Prostate gland (tissue), 2 donors: ENCODE measurements at places on chromosomes 1 and 21.

- DNase-seq, result no peak
These were observed 41.7 kb downstream of the TMEM53 start for GRCh38 chr1:44632598-44632997.

GRCh38 chr1:247228133-247228532 is 27.7 kb upstream of the VN1R5 start:
- no peak for DNase-seq

GRCh38 chr1:36964830-36965229 is 69.5 kb downstream of the GRIK3 start:
- no peak for DNase-seq

DNA sequence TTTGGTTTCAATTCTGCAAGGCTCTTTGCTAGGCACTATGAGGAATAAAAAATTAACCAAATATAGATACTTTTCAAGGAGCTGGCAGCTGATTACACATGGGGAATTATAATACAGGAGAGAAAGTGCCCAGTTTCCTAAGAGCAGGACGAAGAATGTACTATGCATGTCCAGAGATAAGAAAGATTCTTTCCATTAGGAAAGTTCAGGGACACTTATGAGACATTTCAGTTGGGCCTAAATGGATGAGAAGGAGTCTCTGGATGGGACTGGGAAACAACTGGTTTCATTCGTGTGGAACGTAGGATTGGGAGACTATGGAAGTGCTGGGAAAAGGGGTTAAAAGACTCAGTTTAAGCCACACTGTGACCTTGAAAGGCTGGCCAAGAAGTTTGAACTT is 63.5 kb upstream of the MROH9 start:
- no peak for DNase-seq

GRCh38 chr1:35808450-35809113 is 766 bp downstream of the AGO4 start:
- peak; percentile 26 for DNase-seq

DNA sequence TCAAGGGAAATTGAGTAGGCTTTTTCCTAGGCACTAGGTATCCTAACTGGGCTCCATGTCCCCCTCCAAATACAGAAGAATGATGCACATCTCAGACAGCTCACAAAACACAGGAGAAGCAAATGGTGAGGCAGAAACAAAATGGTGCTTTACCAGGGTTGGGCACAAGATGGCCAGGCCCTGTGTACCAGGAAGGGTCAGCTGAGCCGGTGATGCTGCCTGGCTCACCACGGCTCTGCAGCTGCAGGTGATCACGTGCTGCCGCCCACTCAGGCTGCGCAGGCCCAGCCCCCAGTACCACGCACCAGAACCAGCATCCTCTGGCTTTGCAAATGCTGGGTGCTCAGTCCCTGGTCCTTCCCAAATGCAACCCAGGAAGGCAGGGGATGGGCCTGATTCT is 993 bp upstream of the DSCAM start:
- no peak for DNase-seq

DNA sequence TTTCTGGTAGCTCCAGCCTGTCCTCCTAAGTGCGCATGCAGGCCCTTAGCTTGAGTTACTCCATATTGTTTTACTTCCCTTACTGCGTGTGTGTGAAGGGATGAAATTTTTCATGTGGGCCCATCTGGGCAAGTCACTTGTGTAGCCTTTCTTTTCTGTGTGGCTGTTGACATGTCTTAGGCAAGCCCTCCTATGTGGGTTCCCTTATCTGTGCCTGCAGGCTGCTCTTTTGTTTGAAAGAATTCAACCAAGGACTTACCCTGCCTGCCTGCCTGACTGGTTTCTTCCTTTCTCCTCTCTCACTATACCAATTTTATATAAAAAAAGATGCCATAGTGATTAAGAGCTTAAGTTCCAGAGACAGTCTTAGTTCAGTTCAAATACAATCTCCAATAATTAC is 249.3 kb downstream of the ATG4C start:
- no peak for DNase-seq

DNA sequence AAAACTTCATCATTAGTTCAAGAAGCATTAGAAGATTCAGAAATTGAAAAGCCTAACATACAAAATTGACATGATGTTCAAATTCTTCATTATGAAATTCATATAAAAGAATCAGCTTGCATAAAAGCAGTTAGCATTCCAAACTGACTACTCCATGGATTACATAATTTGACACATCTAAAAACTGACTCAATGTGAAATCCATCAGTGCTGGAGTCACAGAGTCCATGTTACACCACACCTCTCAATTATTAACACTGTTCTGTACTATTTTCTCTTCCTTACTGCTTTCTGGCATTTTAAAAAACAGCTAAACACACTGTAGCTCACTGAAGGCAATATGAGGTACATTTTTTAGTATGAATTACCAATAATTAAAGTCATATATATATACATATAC is 28.0 kb downstream of the ARHGAP29 start:
- no peak for DNase-seq

DNA sequence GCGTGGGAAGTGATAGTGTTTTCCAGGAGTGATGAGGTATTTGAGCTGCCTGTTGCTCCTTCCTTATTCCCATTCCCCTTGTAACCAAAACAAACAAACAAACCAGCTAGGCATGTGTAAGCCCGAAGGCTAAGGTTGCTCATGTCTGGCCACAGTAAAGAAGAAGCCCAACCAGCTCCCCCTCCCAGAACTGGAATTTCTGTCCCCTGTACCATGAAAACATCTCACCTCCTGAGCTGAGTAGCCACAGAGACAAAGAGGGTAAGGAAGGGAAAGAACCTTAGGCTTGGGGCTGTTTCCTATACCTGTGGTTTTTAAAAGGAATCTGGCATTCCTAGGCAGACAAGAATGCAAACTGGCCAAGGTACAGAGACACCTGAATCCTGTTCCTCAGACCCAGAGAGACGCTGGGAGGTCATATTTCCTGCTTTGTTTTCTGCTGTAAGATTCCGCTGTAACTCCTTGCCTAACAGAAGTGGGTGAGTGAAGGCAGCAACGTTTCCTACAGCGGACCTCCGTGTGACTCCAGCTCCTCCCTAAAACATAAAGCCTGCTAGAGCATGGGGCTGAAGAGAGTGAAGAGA is 41.7 kb upstream of the RAB4A start:
- peak; percentile 60 for DNase-seq

DNA sequence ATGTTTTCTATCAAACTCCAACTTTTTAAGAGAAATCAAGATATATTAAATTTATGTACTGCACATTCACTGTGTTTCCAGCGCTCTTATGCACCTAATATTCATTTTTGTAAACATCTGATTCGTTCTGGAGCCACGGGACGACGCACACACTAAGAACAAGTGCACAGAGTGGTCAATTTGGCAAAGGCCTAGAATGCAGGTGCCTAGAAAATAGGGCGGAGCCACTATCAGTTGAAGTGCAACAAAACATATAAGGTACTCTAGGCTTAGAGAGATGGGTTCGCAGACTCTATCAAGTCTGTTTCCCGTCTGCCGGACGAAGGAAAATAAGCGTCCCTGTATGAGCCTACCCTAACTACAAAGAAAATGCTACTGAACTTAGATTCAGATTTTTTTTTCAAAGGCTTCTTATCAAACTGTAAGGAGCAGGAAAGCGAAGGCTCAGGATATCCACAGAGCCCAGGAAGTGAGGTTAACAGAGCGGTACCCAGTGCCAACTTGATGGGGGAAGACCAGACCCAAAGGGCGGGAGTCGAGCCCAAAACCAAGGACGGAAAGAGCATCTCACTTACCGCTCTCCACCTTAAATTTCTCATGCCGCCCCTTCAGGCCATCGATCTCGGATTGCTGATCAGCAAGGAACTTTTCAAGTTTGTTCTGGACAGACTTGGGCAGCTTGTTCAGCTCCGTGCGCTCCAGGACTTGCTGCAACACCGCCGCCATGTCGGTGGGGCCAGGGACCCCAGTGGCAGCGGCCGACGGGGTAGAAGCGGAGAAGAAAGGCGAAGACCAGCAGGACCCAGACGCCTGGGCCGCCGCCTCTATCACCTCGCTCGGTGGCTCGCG is 526 bp downstream of the TPR start:
- peak; percentile 44 for DNase-seq

- DNase-seq, result peak; percentile 53
These were observed 32.3 kb downstream of the AGT start for GRCh38 chr1:230681599-230681998.

- DNase-seq, result no peak
These were observed 49.0 kb upstream of the CLIC4 start for GRCh38 chr1:24696041-24696755.

GRCh38 chr1:184851822-184852746 is 97.4 kb upstream of the EDEM3 start:
- DNase-seq, result no peak

DNA sequence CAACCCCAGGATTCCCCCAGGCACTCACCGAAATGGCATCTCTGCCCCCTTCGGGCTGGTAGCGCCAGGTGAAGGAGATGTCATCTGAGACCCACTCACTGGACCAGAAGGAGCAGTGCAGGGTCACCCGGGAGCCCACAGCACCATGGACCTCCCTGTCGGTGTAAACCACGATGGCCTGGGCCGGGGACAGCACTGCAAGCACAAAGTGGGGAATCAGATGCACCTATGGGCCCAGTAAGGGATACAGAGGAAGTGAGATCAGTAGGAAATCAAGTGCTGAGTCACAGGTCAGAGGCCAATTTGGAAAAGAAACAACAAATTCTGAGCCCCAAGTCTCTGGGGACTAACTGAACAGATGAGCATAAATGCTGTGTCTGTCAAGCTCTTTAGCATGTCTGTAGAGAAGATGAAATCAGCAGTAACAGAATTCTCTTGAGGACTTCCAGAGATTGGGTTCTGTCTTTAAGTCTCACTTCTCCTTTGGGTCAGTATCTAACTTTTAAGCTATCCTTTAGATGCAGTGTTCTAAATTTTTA is 2.5 kb downstream of the MPZ start:
- DNase-seq, result no peak

- DNase-seq, result no peak
These were observed 526.4 kb upstream of the USP24 start for GRCh38 chr1:55741516-55741915.

- DNase-seq, result no peak
These were observed 5.0 kb upstream of the SLC35A3 start for GRCh38 chr1:99964806-99965205.

- no peak for DNase-seq
These were observed 43.1 kb downstream of the FOXO6 start for GRCh38 chr1:41404308-41404761.
